ENCODE measurements at places on chromosomes 2 and 18.
A peak's percentile ranks its signal among the peaks of the same experiment; 100 is the strongest.

GRCh38 chr2:178229927-178230326 lies 35.6 kb downstream of the OSBPL6 start:
- DNase-seq, result no peak

GRCh38 chr2:209005371-209005770 lies 418.5 kb upstream of the MAP2 start:
- no peak for DNase-seq

DNA sequence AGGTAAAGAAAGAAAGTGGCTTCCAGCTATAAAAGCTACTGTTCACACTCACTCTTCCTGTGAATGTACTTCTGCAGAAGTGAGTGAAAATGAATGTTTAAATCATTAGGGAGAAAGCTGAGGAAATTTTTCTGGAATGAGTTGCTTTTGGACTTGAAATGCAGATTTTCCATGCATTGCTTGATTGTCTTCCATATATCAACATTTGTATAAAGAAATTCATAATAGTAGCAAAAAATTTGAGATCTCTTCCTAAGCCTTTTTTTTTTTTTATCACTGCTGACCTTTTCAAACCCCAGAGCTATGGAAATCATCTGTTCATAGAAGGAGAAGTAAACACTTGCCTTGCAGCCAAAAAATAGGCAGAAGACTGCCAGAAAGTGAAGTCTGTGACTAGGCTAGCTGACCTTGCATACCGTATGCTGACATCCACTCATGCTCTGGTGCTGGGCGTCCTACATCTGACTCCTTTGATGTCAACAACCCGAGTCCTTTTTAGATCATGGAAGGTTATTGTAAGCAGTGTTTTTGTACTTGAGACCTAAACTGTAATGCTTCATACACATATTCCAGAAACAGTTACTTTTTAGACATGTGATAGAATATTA lies 154.5 kb upstream of the RASGRP3 start:
- DNase-seq, result peak; percentile 59

DNA sequence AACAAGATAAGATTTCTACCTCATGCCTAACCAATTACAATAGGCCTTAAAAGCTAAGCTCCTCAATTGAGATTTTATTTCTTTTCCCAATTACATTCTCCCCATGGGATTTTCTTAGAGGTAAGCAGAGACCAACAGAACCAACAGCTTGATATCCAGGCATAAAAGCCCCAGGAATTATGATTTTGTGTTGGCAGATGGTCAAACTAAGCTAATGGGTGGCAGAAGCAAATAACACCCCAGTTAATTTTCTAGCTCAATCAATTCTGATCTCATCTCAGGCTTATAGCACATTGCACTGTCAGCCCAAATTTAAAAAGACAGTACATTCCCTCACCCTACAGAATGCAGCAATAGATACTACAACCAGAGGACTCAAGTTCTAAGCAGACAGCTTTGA lies 156.4 kb downstream of the NRXN1 start:
- DNase-seq, result no peak

DNA sequence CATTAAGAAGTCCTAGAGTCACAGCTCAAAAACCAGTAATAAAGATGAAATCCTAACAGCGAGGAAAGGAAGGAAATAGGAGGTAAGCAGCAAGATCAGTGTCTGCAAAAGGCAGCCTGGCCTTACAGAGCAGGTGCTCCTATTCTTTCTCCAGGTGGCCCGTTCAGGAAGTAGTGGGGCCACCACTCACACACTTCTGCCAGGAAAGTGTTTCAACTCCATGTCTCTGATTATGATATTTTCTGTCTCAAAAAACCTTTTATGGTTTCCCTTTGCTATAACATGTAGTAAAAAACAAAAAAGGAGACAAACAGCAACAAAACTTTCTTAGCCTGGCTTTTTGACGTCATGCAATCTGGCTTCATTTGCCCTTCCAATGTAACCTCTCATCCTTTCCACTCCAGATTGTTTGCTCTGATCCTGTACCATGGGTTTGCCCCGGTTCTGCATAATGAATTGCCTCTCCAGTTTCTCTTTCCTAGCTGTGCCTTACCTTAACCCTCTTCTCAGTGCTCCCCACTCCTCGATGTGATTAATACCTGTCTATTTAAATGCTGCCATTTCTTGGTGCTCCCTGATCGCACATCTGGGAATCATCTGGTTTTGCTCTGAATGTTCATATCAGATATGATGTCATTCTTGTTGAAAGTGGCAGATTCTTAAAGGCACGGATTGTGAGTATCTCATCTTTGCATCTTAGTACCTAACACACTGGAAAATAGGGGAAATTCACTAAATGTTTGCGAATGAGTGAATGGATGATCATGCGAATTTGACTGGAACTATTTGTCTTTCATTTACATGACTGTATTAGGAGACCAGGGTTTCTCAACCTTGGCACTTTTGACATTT lies 50.6 kb upstream of the PTPRM start:
- DNase-seq, result no peak

GRCh38 chr2:23695890-23696751 lies 230.8 kb downstream of the ATAD2B start:
- DNase-seq, result no peak

- no peak for DNase-seq
Observed at GRCh38 chr18:60417946-60418345, 45.4 kb upstream of the MC4R start.

DNA sequence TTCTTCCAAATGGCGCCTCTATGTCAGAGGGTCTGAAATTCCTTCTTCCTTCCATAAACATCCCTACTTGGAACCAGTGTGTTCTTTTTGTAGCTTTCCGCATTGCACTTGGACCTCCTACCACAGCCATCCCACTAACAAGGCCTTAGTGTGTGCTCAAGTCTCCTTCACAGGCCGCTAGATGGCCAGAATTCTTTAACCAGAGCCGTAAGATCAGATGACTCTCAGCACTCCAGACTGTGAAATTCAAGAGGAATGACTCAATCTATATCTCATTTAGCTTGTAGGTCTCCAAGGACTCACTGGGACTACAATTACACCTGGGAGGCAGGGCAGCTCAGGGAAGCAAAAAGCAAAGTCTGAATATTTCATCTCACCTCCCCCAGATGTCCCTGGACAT lies 298.9 kb downstream of the EIPR1 start:
- DNase-seq, result no peak

- no peak for DNase-seq
Observed at GRCh38 chr18:37674570-37674969, 109.0 kb upstream of the CELF4 start.

DNA sequence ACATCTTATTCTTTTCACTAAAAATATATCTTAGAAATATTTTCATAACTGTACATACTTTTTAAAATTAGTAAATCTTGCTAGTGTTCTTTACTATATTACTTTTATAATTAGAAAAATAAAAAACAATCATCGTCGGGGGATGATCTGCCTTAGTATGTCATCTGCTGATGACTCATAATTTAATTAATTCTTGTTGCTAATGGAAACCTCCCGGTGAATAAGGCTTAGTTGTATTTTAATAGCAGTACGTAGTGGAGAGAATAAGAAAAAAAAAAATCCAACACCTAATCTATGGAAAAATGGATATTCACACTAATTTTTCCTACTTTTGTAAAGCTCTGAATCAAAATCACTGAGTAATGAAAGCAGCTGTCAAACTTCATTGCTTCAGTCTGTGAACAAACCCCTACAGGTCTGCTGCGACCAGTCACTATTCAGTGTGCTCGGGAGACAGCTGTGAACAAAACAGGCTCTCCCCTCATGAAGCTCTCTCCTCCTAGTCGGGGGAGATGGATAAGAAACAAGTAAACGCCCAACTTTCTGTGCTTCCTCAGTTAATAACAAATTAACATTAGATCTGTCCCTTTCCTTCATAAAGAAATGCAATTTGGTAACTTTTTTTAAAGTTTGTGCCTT lies 97.4 kb upstream of the UPP2 start:
- no peak for DNase-seq

- DNase-seq, result peak; percentile 68
Observed at GRCh38 chr2:64652231-64653108, 1.2 kb downstream of the SERTAD2 start.

DNA sequence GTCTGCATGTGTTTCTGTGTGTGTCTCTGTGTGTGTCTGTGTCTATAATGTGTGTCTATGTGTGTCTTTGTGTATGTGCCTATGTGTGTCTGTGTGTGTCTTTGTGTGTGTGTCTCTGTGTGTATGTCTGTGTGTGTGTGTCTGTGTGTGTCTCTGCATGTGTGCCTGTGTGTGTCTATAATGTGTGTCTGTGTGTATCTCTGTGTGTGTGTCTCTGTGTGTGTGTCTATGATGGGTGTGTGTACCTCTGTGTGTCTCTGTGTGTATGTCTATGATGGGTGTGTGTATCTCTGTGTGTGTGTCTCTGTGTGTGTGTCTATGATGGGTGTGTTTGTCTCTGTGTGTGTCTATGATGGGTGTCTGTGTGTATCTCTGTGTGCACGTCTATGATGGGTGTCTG lies 126.2 kb upstream of the GPC1 start:
- no peak for DNase-seq

DNA sequence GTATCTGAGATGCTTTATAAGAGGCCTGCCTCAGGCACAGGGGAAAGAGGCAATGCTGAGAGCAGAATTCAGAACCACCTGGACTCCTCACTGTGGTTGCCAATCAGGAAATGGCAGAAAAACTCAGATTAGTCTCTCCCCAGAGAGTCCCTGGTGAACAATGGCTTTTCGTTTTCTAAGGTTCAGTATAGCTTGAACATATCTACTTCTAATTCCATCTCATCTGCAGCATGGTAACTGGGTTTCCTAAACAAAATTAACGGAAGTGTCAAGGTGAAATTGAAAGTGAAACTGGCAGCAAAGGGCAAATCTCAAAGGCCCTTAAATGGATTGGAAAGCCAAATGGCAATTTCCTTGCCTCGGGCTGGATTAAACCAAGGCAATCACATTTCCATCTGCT lies 480.2 kb upstream of the ACVR2A start:
- DNase-seq, result no peak

GRCh38 chr2:102044967-102045489 lies 53.3 kb downstream of the IL1R2 start:
- DNase-seq, result no peak

DNA sequence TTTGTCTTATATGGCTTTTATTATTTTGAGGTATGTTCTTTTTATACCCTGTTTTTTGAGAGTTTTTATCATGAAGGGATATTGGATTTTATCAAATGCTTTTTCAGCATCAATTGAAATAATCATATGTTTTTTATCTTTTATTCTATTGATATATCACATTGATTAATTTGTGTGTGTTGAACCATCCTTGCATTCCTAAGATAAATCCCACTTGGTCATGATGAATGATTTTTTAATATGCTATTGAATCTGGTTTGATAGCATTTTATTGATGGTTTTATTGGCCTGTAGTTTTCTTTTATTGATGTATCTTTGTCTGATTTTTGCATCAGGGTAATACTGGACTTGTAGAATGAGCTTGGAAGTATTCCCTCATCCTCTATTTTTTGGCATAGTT lies 160.3 kb downstream of the PLCL1 start:
- DNase-seq, result no peak

DNA sequence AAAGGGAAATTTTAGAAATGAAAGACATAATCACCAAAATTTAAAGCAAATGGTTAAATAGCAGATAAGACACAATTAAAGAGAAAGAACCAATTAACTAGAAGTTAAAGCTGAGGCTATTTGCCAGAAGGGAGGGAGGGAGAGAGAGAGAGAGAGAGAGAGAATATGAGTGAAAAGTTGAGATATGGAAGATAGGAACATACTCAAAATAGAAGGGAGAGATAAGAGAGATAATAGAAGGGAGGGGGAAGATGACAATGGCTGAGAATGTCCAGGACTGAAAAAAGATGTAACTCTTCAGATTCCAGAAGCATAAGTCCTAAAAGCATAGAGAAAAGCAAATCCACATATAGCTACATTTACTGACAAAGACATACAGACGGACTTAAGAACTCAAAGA lies 17.1 kb upstream of the AAK1 start:
- DNase-seq, result no peak

DNA sequence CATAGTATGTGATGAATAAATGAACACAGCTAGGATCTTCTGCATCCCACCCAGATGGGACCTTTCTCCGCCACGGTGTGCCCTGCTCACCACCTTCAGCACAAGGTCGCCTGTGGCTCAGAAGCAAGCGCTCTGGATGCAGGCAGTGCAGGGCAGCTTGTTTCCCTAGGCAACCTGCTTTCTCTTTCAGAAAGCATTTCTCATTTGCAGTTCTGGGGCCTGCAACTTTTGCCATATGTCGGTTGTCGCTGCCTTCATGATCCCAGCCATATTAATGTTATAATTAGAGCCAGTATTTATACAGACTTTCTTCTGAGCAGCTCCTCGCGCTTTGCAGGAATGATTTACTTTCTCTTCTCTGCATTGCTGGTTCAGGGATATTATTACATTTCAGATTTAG lies 692.8 kb downstream of the RNF144A start:
- no peak for DNase-seq

DNA sequence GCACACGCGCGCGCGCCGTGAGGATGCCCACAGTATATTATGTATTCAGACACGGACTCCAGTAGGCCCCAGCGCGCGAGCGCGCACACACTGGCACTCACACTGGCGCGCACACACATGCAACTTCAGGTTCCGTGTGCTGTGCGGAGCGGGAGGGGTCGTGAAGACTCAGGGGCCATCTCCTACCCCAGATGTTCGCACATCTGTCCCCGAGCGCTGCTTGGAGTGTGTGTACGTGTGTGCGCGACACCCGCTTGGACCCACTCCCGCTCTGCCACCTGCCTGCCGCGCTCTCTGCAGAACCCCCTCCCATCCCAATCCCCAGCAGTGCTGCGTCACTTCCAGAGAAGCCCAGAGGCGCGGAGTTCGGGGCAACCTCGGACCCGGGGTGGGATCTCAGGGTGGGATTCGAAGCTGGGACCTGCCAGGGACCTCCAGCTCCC lies 2.6 kb downstream of the NRP2 start:
- peak; percentile 69 for DNase-seq

DNA sequence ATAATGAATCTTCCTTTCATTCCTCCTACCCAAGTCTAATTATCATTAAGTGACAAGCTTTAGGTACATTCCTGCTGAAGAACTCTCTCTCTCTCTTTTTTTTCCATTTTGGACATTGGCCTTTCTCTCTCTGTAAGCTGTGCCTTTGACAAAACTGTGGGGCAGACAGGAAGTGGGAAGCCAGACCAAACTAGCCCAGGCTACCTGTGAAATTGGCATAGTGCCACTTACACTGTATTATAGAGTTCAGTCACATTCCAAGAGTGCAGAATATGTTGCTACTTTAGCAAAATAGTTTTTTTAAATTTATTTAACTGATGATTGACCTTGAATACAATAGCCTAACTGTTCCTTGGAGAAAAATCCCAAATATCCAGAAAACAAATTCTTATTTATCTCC lies 381.5 kb upstream of the ETAA1 start:
- DNase-seq, result no peak

GRCh38 chr2:126655500-126656430 lies at the start of gene GYPC:
Gene GYPC (plus strand): TSS chr2:126656158. CDS start chr2:126656264, 106 bp downstream.
- DNase-seq, result peak; percentile 39

GRCh38 chr18:59033359-59033758 lies 106.3 kb upstream of the SEC11C start:
- no peak for DNase-seq

Measured in dermis blood vessel endothelial cell (primary cell).